Lower leg skin (tissue), 4 donors: ENCODE measurements at places on chromosomes 2 and 18. TPM values are rescaled to one million over a fixed set of nuclear protein-coding genes. Genes with fewer than 3 reads are reported as not detected.

- no peak for DNase-seq
Measured at GRCh38 chr2:20988905-20989304, 55.0 kb downstream of the APOB start.

Gene ALPG
- not detected for total RNA-seq

Gene HOXD4
- total RNA-seq: not detected

GRCh38 chr2:68710756-68711155, 23.9 kb upstream of the ARHGAP25 start:
- DNase-seq: no peak

Gene CCL20
- 1.2 TPM for total RNA-seq

- no peak for DNase-seq
Measured at GRCh38 chr18:39037925-39038324, 1472.3 kb upstream of the CELF4 start.

DNA sequence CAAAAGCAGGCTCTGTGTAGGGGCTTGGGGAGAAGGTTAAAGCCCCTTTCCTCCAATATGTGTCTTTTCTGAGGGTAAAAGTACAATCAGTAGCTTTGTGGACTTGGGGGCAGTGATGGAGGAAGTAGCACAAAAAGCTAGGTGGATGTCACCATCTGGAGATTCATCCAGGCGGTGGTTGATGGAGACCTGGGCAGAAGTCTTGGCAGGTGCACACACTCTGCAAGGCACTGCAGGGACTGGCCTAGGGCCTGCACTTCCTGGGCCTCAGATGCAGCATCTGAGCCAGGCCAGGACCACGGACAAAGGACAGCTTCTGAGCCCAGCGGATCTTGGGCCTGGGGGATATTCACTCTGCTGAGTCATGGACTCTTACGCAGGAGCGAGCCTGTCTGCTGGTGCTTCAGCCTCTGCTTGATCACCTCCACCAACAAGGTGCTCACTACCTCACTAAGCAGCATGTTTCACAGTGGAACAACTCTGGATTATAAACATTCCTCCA, 391.1 kb downstream of the TNS1 start:
- DNase-seq: no peak

Gene SCN9A
- total RNA-seq: 3.5 TPM

DNA sequence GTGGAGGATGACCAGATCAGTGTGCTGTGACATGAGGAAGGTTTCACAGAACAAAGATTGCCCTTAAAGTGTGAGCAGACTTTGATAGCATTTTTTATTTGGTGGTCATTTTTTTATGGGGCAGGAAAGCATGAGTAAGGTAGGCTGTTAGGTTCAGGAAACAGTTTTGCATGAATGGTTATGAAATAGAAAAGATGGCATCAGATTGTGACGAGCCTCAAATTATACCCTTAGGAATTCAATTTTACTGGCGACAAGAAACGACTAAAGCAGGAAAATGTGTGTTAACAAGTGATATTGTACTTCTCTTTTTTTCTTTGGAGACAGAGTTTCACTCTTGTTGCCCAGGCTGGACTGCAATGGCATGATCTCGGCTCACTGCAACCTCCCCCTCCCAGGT, 44.7 kb downstream of the PIK3C3 start:
- no peak for DNase-seq

DNA sequence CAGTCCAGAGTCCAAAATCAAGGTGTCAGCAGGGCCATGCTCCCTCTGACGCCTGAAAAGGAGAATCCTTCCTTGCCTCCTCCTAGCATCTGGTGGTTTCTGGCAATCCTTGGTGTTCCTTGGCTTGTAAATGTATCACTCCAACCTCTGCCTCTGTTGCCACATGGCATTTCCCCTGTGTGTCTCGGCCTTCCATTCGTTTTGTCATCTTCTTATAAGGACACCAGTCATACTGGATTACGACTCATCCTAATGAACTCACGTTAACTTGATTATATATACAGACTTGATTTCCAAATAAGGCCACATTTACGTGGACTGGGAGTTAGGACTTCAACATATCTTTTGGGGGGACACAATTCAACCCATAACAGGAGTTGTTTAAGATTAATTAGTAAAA, 15.8 kb downstream of the PMAIP1 start:
- DNase-seq: no peak

GRCh38 chr2:12251121-12251520, 465.6 kb upstream of the TRIB2 start:
- DNase-seq: no peak

DNA sequence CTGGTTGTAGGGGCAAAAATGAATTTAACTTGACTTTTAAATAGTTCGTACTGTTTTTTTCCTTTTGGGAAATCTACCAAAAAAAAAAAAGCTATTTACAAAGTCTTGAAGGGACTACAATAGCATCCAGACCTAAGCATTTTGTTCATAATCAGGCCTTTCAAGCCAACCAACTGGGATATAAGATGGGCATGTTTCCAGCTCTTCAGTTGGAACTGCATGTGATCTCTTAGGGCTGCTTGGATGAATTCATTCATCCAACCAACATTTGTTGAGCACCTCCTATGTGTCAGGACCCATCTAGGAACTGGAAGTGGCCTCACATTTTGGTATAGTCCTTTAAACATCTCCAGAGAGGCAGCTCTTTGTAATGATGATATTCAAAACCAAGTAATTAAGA, 98.6 kb downstream of the AAK1 start:
- DNase-seq: no peak

DNA sequence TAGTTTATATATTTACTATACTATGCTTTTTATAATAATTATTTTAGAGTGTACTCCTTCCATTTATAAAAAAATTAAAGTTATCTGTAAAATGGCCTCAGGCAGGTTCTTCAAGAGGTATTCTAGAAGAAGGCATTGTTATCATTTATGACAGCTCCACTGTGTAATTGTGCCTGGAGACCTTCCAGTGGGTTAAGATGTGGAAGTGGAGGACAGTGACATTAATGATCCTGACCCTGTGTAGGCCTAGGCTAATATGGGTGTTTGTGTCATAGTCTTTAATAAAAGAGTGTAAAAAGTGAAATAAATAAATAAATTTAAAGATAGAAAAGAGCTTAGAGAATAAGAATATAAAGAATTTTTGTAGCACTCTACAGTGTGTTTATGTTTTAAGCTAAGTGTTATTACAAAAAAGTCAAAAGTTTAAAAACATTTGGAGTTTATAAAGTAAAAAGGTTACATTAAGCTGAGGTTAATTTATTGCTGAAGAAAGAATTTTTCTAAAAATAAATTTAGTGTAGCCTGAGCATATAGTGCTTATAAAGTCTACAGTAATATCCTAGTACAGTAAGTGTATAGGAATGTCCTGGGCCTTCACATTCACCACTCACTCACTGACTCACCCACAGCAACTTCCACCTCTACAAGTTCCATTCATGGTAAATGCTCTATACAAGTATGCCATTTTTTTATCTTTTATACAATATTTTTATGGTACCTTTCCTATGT, 190.0 kb upstream of the SESTD1 start:
- DNase-seq: no peak

Gene RAB27B
- total RNA-seq: 28.2 TPM

DNA sequence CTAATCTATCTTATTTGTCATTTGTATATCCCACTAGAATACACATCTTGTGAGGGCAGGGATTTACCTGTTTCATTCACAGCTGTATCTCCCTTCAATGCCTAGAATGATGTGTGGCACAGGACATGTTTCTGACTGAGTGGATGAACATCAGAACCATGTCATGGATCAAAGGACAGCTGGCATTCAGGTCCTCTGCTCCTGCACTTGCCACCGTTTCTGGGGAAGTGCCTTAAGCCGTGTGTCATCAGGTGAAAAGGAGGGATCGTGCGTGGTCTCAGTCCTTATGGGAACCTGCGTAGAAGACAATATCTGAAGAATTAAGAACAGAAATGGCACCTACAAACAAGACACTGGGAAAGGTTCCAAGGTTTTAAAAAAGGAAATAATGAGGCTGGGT, 206.1 kb upstream of the GATA6 start:
- DNase-seq: peak; percentile 49

DNA sequence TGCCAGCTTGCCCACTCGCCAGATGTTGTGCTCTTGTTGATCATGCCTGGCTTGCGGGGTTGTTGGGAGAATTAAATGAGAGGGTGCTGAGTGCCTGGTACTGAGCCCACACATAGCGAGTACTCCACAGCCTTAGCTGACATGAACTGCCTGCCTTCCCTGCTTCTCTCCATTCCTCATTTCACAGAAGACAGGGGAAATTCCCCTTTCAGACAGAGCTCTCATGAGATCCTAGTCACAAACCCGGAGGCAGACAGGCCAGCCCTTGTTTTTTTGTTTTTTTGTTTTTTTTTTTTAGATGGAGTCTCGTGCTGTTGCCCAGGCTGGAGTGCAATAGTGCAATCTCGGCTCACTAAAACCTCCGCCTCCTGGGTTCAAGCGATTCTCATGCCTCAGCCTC, 17.1 kb upstream of the DNMT3A start:
- DNase-seq: no peak

Gene TMEM37
- total RNA-seq: 8.0 TPM

Gene ACOXL
- not detected for total RNA-seq
